GM19239 (cell line): ENCODE measurements at places on chromosomes 7 and 10.

DNA sequence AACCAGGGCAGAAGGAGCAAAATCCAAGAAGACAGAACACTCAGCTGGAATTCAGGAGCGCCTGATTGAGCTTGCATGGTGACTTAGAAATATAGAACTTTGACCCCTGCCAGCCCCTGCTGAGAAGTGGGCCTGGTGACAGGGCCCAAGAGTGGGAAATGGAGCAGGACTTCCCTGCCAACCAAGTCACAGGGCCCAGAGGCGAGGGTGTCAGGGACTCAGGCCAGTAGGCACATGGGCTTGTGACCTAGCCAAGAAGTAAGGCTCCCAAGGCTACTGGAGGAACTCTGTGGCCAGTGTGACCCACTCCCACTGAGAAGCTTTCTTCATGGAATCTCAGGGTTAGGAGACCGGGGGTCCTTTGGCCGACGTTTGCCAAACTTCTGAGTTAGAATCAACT, 31.9 kb downstream of the LRRC20 start:
- DNase-seq = no peak

- no peak for DNase-seq
Observed at GRCh38 chr7:81333004-81333403, 414.2 kb upstream of the SEMA3C start.

- DNase-seq = no peak
Observed at GRCh38 chr10:91034494-91035159, 113.7 kb upstream of the ANKRD1 start.

- no peak for DNase-seq
Observed at GRCh38 chr7:114312649-114313048, 102.0 kb upstream of the FOXP2 start.

DNA sequence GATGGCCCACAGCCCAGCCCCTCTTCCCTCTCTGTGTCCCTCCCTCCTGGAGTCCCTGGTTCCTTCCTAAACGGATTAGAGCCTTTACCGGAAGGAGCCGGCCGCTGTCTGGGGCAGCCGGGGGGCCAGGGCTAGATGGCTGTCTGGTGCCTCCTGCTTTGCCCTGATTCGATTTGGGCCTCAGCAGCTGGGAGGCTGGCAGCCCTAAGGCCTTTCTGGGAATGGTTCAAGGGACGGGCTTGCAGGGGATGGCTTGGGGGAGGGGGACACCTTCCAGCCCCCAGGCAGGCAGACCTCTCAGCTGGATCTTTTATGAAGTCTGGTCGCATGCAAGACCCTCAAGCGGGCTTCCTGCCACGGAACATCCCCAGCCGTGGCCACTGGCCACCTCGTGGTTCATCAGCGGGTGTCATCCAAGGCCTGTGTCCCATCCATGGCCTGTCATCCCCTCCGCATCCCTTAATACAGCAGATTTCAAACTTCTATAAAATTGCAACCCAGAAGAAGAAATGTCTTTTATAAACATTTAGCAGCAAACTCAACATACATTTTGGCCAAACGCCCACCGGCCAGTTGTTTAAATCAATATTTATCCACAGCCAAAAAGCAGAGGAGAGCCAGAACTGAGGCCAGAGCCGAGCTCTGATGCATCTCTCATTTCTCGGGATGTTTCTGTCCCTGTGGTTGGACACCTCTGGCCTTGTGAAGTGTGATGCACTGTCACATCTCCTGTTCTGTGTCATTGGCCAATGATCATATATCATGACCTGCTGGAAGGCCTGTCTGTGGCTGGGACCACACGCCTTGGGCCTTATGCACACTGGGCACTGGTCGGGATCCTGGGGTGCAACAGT, 52.0 kb downstream of the GTF2IRD1 start:
- no peak for DNase-seq

GRCh38 chr10:72697716-72698115, 5.8 kb downstream of the MCU start:
- no peak for DNase-seq

DNA sequence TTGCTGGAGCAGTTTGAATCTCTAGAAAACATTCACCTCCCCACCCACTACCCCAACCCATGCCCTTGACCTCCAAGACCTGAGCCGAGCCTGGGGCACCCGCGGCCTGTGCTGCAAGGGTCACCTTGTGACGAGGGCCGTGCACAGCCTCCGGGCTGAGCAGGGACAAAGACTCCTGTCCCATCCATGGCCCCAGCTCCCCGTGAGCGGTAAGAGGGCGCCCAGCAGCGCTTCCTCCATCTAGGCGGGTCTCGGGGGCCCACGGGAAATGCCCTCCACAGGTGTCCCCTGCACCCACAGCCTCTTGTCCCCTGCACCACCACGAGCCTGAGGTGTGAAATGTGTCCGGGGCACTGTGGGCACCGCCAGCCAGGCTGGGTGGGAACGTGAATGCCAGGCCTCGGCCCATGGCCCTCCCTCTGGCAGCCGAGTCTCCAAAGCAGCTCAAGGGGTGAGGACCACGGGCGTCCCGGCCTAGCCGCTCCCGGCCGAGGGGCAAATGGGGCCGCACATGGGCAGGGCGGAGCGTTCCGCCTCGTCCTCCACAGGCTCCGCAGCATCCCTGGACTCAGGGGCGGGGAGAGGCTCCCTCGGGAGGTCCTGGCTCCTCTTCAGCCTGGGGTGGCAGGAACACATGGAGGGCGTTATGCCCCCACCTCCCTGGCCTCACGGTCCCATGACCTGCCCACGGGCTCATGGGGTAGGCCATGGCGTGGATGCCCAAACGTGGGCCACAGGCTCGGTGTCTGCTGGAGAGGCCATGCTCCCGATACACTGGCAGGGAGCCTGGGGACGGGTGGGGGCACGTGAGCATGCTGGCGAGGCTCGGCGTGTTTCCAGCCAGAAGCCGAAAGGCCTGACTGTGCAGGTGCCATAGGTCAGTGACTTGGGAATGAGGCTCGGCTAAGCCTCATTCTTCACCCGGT, 21.1 kb downstream of the DPYSL4 start:
- DNase-seq = no peak

DNA sequence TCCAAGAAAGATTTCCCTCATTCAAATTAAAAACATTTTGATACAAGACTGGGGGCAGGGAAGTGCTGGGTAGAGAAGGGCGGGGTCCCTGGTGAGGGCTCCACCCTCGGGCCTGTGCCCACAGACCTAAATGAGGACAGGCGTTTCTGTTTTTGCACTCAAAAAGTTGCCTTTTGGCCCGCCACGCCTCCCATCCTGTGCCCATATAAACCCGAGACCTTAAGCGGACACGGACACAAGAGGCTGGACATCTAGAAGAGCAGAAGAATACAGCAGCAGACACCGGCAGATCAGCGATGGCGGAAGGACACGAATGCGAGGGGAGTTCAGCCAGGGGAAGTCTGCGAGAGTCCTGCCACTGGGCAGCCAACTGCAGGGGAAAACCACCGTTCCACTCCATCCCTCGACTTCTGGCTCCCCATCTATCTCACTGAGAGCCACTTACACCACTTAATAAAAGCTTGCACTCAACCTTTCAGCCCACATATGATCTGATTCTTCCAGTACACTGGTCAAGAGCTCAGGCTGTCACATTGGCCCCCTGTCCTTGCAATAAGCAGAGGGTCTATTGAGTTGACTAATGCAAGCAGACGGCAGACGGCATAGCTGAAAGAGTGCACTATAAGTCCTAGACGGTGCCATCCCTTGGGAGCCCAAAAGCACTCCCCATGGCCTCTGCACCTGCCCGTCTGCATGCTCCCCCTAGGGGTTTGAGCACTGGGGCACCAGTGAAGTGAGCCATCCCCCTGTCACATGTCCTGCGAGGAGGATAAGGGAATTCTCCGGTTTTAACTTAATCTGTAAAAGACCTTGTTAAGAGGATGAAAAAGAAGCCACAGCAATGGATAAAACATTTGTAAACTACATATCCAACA, 181.8 kb upstream of the PRSS1 start:
- no peak for DNase-seq

GRCh38 chr10:33674986-33675599, 340.6 kb upstream of the NRP1 start:
- no peak for DNase-seq

DNA sequence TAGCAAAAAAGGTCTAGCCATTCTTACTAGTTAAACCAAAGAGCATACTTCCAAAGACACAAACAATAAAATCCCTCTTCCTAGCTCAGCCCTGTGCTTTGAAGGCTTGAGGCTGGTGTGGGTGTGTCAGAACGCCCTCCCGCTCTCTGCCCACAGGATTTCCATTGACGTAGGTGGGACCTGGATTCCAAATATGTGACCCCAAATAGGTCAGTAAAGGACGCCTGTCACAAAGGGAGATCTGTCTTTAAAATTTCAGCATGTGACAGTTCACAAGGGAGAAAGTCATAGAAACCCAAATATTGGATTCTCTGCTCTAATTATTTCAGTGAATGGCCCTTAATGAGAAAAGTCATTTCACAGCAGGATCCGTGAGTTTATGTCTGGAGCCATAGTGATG, 39.9 kb upstream of the LYZL1 start:
- DNase-seq = no peak

- no peak for DNase-seq
Observed at GRCh38 chr7:154231732-154232131, 179.5 kb downstream of the DPP6 start.
